ENCODE measurements at places on chromosomes 2 and 18.

- no peak for DNase-seq
These were observed 45.1 kb downstream of the C1QL2 start for GRCh38 chr2:119113489-119113770.

- DNase-seq = no peak
These were observed 411.6 kb downstream of the RND3 start for GRCh38 chr2:150075831-150076230.

DNA sequence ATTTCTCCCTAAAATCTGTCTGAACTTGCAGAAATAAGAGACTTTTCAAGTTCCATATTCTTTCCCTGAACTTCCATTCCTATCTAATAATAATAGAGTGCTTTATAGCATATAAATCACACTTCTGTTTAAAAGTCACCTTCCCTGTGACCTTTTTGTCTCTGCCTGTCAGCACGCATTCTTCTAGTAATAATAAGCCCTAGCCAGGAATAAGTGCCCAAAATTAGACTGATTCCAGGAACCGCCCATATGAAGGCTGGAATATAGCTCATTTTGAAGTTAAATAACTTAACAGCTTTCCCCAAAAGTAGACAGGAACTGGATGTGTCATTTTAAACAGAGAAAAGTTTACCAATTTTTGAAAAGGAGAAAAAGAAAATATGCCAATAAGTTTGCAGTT lies 576.5 kb downstream of the EPHA4 start:
- DNase-seq = no peak

GRCh38 chr2:182897137-182897536 lies 30.7 kb upstream of the FRZB start:
- no peak for DNase-seq

- DNase-seq = no peak
These were observed 2.0 kb downstream of the ASB18 start for GRCh38 chr2:236262238-236262637.

GRCh38 chr2:225192869-225193268 lies 150.6 kb upstream of the DOCK10 start:
- DNase-seq = no peak

GRCh38 chr2:43454791-43455190 lies 141.0 kb downstream of the THADA start:
- DNase-seq = peak; percentile 43

DNA sequence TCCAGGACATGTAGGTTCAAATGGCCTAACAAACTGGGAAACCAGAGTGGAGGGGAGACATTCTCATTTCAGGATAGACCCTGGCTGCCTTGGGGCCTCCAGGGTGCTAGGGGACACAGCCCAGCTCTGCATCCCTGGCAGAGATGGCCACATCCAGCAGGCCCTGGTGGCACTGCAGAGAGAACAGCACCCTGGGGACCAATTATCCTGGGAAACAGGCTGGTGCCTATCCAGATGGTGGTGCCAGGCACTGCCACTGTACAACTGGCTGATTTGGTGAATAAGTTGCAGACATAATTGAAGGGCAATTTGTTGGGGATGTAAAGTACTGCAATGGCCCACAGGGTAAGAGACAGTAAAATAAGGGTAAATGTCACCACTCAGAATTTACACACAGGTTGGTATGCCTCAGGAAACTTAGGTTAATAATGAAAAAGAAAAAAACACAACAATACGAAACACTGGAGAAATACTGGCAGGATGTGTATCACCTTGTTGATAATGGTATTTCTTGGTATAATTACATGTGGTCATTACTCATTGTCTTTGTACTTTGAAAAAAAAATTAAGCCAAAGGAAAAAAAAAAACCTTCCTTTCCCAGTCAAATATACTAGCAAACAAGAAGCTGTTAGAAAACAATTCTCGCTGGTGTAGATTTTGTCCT lies 12.8 kb upstream of the SFTPB start:
- no peak for DNase-seq

DNA sequence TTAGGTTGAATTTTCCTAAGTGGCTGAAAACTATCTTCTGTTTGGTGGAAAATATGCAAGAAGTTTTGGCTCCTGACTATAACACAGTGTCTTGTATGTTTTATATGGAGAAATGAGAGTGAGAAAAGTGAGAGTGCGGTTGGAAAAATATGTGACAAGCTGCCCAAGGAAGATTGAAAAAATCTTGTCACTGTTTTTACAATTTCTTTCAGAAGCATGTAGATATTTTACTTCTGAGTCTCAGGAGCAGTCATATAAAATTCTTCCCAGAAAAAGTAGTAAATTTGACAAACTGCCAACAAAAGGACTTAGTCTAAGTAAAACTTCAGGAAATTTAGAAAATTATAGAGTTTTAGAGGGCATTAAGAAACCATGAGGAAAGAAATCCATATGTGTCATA lies 19.4 kb upstream of the RMND5A start:
- no peak for DNase-seq

GRCh38 chr18:9446839-9447238 lies 28.5 kb upstream of the RALBP1 start:
- DNase-seq = no peak

- no peak for DNase-seq
These were observed 404.7 kb upstream of the FAM98A start for GRCh38 chr2:34003795-34004194.

GRCh38 chr2:239143858-239144712 lies 256.7 kb downstream of the HDAC4 start:
- peak; percentile 49 for DNase-seq

- DNase-seq = no peak
These were observed 25.0 kb upstream of the ARL5A start for GRCh38 chr2:151853070-151853758.

DNA sequence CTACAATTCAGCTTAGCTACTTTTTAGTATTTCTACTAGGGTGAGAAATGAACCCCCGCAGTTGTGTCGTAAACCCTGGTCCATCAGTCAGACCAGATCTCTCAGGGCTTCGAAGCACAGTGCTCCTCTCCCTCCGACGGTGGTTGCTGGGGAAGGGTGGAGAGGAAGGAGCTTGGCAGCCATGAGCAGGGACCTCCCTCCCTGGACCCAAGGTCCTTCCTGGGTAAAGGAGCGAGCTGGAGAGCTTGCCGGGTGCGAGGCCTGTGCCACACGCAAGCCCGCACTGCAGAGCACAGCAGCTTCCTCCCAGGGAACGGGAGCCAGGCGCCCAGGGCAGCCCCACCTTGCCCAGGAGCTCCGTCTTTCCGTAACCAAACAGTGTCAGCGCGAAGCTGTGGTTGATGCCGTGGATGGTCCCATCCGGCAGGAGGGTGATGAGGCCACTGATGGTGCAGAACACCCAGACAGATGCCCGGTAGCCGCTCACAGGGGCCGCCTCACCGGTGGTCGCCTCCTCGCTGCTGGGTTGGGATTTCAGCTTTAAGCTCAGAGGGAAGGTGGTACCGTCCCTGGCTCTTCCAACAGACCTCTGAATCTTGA lies 12.5 kb downstream of the PASK start:
- no peak for DNase-seq

DNA sequence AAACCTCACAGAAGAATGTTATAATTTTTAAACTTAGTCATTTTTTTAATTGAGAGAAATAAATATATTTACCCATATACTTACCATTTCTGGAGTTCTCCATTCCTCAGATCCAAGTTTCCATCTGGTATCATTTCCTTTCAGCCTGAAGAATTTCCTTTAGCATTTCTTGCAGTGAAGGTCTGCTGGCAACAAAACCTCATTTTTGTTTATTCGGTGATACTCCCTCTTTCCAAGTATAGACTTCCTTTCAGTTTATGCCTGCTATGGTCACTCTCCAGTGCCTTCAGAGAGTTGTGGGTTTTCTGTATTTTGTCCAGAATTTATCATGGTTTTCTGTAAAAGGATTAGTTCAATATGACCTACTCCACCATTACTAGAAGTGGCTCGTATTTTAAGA lies 17.0 kb downstream of the WDPCP start:
- DNase-seq = no peak

DNA sequence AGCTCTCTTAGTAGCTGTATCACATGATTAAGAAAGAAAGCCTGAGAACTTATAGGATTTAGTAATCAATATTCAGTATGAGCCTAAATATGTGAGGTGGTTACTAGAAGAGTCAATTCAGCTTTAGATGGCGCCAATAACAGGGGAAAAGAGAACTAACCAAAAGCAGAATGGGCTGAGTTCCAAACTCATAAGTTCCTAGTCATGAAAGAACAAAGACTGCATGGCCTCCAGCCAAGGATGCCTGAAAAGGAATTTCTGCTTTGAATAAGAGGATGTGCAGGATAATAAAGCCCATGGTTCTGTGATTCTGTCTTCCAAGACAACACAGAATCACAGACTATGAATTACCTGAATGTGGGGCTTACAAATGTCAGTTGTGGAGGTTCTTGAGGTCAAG lies 196.5 kb downstream of the SATB2 start:
- no peak for DNase-seq

DNA sequence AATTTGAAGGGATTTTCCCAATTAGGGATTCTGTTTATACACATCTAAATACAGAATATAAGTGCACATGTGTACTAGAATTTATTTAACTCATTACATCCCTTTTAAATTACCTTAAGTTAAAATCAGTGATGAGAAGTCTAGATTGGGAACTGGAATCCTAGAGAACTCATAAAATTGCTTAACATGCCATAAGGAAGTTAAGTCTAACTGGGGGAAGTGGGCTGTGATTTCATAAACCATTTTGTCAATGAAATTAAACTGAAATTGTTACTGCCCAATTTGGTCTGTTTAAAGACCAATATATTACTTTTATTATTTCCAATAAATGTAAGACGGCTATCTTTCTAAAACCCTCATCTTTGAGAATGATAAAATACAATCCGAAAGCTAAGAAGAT lies 72.3 kb upstream of the CD226 start:
- DNase-seq = peak; percentile 40

- peak; percentile 89 for DNase-seq
These were observed at the start of gene GPR35 for GRCh38 chr2:240624950-240625621. TSS of gene GPR35 (plus strand) at chr2:240625480. CDS start at chr2:240629953, 4,473 bp downstream.

DNA sequence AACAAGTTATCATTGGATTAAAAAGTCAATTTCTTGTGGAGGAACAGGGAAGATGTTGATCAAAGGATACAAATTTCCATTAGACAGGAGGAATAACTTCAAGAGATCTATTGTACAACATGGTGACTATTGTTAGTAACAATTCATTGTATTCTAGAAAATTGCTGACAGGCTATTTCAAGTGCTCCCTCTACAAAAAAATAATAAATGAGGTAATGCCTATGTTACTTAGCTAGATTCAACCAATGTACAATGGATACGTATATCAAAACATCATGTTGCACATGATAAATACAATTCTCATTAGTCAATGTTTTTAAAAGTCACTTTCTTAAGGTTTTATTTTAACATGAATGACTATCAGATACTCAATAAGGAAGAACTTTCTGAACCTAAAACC lies 33.5 kb downstream of the TFCP2L1 start:
- no peak for DNase-seq

DNA sequence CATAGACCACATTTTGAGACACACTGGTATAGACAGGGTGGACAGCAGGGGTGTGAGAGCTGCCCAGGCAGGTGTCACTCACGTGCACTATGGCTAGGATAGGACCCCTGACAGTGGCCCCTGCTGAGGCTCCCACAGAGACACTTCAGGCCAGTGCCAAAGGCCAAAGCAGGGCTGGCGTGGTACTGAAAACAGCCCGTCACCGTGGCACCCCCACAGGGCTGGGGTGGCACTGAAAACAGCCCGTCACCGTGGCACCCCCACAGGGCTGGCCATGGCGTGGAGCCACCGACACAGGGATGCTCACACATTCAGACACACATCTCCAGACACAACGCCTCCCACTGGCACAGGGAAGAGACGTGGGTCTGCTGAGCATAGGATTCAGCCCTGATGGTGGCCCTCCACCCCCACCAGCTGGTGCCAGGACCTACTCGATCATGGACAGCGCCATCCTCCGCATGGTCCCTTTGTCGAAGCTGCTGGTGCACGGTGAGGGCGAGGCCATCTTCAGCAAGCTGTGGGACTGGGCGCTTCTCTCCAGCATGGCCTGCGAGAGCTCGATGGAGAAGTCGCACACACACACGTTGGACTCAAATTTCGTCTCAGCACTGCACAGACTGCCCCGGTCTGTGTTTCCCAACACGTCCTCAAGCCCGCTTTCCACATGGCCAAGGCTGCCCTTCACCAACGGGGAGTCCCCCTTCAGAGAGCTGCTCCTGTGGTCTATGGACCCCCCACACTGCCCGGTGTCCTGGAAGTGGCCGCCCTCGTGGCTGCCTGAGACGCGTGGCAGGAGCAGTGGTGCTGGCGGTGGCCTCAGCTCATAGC lies 34.1 kb downstream of the ANKMY1 start:
- DNase-seq = no peak

GRCh38 chr2:109447776-109448175 lies 166.0 kb downstream of the SEPTIN10 start:
- no peak for DNase-seq

DNA sequence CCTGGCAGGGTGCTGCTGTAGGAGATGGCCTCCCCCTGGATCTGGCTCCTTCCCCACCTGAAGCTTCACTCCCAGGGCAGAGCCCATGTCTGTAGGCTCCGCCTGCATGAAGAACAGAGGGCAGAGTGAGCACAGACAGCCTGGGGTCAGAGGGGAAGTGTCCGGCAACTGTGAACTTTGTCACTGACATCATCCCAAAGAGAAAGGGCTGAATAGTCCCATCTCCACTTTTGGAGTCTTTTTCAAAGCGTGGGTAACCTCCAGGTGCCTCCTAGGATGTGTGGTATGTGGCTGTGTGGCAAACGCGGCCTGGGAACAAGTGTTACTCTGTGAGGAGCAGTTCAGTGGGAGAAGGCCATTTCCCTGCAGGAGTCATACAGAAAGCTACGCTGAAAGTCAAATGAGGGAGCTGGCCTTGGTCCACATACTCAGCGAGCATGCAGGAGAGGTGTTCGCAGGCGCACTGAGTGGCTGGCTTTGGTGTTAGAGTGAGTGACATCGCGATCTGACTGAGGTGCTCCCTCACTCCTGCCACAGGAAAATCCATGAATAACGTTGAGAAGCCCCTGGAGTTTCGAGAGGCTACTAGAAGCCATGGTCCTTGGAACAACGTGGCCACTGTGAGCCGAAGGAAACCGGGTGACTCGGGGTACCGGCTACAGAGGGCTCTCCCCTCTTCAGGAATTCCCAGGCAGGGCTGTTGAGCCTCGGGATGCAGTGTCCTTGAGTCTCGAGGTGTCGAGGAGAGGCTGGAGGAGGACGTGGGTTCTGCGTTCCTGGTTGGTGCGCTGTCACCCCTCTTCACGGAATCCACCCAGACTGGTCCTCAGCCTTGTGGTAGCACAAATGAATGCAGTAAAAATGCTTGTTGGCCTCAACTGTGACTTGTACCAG lies 54.7 kb downstream of the CABLES1 start:
- no peak for DNase-seq

DNA sequence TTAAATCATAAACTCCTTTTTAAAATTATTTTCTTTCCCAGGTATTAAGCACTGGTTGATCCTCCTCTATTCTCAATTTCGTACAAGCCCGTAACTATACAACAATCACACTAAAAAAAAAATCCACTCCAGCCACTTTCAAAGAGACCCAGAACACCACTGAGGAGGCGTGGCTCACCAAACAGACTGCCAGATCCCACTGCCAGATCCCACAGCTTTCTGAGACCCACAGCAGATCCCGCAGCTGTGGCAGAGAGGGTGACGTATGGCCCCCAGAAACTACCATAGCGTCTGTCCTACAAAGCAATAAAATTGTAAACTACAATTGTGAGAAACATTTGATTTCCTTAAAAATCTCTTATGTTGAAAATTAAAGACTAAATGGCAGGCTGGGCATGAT lies 230.7 kb upstream of the PXDN start:
- no peak for DNase-seq

GRCh38 chr2:3338340-3338739 lies 39.3 kb downstream of the EIPR1 start:
- DNase-seq = no peak

GRCh38 chr18:46406539-46406932 lies 250.5 kb downstream of the LOXHD1 start:
- DNase-seq = no peak

All from suppressor macrophage treated with lipopolysaccharide for 4 hours (primary cell).